DND-41 (cell line): ENCODE measurements at places on chromosomes 16 and 17.

GRCh38 chr17:27442702-27443101, 13.5 kb upstream of the KSR1 start:
- DNase-seq: no peak

DNA sequence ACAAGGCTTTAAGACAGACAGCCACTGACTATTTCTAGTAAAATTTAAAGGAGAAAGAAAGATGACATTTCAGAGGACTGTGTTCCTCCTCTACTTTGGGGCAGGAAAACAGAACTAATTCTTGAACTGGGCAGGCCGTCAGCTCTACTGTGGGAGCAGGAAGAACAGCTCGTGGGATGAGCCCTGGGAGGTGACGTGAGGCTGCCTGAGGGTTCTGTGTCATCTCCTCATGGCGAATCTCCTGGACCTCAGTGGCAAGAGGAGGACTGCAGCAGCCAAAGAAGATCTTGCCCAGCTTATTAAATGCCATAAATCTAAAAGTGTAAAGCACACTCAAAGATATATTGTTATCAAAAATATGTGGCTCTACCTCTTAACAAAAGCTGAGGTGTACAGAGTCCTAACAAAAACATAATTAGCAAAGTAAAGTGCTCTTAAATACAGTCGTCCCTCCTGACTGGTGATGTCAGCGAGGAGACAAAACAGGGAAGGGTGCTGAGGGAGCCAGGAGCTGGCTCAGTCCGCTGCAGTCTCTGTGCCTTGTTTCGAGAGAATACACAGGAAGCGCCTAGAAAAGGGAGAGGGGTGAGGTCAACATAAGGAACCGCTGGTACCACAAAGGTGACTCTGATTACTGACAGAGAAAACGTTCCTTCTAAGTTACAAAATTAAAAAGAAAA, 58.0 kb downstream of the CREBBP start:
- no peak for DNase-seq

DNA sequence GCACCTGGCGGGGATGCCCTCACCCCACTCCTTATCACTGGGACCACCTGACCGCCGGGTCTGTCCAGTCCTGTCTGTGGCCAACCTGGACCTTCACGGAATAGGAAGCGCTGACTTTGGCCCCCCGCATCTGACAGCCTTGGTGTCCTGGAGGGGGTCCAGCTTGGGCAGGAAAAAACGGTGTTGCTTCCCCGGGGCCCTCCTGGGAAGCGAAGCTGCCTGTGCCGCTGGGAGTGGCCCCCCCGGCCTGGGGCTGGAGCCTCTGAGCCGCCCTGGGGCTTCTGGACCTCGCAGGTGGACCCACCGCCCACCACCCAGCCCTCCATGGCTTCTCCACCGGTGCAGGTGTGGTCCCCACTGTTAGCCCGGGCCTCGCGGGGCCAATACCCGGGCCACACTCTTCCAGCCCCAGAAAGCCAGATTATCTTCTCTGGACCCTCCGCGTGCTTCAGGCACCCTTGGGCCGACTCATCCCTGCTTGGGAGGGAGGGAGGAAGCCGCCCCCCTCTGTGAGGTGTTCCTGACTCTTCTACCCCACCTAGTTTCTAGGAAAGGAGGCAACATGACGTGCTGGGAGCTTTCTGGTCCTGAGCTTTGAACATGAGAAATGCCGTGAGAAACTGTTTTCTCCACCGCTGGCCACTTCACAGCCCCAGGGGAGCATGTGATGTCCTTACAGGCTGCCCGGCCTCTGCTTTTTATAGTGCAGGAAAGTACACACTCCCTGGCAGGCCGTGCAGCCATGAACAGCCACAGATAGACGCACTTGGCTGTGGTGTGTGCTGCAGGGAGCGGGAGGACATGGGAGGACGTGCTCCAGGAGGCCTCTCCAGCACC, 1.1 kb downstream of the C1QTNF1 start:
- DNase-seq: no peak

DNA sequence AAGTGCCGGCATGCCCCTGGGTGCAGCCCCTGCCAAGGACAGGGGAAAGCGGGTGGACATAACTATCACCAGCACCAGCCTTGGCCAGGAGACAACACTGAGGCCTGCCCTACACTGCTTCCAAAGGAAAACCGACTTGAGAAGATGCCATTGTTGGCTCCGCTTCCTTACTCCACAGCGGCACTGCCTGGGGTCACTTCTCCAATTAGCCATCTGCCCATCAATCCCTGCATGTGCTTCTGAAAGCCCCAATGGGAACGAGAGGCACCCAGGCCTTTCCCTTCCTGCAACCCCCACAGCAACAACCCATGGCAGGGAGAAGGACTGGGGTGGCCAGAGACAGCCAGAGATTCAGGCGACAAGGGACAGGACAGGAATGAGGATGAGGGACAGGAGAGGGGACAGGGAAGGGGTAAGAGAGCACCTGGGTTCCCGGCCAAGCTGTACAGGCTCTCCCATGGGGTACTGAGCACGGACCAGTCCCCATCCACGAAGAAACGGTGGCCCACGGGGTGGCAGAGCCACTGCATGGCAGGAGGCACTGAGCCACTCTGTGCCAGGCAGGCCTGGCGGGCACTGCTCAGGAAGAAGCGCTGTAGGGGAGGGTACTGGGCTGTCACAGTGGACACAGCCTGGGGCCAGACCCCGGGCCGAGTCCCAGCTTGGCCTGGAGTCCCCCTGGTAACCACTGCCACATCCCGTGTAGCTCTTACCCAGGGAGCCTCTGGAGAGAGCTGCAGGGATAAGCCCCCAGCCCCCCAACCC, 21.2 kb downstream of the SREBF1 start:
- no peak for DNase-seq

- no peak for DNase-seq
Measured at GRCh38 chr16:69762814-69763598, 874 bp downstream of the WWP2 start.

- peak; percentile 91 for DNase-seq
Measured at GRCh38 chr17:77405867-77406732, 265.3 kb downstream of the SEC14L1 start.

DNA sequence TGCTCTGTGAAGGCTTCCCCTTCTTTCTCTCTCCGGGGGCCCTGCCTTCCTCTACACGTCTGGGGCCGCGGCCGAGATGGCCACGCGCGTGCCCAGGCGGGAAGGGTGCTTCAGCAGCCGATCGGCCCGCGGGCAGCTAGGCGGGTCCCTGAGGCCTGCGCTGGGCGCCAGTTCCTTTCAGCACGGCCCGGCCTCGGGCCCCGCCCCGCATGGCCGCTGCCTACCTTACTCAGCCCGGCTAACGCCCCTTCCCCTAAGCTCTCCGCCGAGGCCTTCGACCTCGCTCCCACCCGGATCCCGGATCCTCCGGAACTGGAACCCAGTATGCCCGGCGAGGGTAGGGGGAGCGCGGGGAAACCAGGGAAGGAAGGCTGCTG, 335 bp downstream of the TMEM11 start:
- no peak for DNase-seq

GRCh38 chr17:81934098-81934757, 2.9 kb downstream of the PYCR1 start:
- DNase-seq: no peak

- no peak for DNase-seq
Measured at GRCh38 chr17:2856727-2857126, 60.5 kb downstream of the RAP1GAP2 start.

- no peak for DNase-seq
Measured at GRCh38 chr17:15038656-15039055, 226.5 kb downstream of the PMP22 start.

GRCh38 chr17:83159204-83160049, 80.0 kb downstream of the METRNL start:
- no peak for DNase-seq

DNA sequence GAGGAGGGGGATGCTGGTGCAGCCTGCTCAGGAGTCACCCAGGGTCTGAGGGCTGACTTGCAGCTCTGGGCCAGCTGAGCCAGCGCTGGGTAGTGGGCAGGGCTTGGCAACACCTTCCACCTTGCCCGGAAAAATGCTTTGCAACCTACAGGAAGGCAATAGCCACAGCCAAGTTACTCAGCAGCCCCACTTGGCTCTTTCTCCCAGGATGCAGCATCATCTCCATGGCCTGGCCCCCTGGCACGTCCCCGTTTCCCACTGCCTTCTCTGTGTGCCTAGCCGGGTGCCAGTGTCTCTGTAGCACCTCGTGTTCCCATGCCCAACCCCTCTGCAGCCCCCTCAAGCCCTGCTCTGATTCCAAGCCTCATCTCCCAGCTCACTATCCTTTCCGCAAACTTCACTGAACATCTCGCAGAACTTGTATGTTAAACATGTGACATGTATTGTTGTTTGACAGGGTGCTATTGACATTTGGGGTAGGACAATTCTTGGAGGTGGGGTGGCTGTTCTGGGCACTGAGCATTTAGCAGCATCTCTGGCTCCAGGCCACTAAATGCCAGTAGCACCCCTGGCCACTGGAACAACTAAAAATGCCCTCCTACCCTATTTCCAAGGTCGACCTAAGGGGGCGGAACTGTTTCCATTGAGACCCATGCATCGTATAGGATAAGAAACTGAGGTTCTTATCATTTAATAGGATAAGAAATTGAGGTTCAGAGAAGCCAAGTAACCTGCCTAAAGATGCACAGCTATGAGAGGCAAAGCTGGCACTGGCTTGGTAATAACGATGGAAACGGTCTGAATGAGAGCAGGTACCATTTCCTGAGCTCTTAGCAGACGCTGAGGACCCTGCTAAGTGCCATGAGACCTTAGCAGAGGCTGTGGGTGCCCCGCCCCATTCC, 12.2 kb downstream of the DEXI start:
- DNase-seq: no peak

DNA sequence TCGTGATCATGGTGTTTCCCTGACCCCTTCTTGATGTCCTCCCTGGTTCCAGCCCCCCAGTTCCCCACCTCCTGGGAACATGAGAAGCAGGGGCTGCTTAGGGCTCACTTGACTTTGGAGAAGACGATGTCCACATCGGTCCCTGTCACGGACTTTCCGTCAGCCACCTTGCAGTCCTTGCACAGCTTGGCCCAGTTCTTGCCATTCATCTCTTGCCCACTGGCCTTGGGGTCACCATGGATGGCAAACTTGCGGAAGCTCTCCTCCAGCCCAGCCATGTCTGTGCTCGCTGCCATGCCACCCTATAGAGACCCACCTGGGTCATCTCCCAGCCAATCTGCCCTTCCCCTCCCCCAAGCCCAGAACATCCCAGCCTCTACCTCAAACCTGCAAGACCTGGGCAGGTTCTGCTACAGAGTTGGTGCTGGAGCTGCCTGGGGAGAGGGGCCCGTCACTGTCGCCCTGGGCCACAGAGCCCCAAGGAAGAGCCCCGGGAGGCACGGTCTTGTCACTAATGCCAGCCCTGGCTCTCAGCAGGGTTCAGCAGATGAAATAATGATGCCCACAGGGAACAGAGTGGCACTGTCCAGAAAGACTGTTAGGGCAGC, 2.4 kb downstream of the TPPP3 start:
- no peak for DNase-seq

DNA sequence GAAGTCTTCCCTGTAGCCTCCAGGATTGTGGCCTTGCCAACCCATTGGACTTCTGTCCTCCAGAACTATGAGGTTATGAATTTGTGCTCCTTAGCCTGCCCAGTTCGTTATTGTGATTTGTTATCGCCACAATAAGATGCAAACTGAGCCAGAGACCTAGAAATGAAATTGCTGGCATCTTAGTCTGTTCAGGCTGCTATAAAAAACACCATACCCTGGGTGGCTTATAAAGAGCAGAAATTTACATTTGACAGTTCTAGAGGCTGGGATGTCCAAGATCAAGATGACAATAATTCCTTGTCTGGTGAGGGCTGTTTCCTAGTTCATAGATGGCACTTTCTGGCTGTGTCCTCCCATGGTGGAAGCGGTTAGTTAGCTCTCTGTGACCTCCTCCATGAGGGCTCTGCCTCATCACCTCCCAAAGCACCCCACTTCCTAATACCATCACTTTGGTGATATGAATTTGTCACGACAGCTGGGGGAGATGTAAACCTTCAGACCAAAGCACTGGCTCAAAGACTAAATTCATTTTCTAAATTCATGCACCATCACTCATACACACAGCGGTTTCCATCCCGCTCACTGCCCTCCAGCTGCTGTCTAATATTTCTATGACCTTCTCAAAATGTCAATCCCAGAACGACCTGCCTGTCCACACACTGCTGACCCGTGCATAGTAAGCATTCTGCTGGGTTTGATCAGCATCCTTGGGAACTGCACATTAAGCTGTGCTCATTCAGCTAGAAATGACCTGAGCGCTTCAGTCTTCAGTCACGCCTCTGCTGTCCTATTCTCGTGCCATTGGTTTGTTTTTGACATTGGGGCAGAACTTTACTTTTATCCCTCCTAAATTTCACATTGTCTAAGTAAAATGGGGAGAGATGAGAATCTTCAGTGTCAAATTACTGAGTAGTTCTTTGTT, 36.6 kb downstream of the GINS3 start:
- DNase-seq: no peak

DNA sequence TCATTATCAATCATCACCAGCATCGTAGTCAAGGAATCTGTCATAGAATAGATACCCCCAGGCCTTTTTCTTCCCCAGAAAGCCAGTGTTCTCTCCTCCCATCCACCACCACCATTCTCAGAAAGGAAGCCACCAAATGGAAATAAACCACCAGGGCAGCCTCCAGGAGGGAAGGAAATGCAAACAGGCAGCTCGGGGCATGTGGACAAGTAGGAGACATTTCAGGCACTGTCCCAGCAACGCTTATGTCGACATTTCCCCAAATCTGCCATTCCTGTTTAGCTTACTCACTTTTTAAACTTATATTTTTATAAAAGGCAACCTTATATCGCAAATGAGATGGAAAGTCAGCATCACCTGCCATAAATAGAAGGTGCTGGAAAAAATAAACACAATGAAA, 15.8 kb downstream of the EMP2 start:
- DNase-seq: no peak

DNA sequence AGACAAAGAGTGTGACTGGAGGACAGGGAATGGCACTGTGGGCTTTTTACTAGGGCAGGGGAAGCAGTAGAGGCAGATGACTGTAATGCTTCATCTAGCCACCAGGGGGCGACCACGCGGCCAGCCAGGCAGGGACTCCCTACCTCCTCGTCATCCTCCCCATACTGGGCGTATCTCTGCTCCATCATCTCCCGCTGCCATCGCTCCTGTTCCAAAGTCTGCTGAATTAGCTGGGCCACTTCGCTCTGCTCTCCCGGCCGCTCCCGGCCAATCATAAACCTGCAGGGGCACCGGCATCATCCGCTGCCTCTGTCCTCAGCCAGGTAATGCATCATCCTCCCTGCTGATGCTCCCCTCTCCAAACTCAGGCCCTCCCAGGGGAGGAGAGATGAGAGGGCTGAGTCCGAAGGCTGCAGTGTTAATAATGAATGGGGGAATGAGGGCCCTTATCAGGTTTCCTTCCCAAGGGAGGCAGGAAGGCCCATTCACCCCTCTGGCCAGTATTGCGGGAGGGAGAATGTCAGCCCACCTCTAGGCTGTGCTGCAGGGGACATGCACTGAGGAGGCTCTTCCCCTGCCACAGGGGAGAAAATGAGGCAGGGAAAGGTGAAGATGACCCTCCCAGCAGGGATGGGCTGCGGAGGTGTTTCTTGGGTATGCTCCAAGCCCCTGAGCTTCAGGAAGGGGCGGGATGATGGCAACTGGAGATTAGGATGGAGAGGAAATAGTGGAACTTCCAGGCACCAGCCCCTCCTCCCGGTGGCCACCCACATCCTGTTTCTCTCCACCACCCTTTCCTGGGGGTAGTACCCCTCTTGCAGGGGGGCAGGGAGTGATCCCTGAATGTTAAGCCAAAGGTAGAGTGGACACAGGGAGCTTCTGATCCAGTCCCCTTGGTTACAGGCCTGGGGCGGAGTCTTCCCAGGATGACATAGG, 10.3 kb upstream of the SAMD14 start:
- DNase-seq: peak; percentile 78

GRCh38 chr17:16924696-16925440, 47.0 kb downstream of the TNFRSF13B start:
- no peak for DNase-seq
